ENCODE measurements at places on chromosomes 5 and 9.

DNA sequence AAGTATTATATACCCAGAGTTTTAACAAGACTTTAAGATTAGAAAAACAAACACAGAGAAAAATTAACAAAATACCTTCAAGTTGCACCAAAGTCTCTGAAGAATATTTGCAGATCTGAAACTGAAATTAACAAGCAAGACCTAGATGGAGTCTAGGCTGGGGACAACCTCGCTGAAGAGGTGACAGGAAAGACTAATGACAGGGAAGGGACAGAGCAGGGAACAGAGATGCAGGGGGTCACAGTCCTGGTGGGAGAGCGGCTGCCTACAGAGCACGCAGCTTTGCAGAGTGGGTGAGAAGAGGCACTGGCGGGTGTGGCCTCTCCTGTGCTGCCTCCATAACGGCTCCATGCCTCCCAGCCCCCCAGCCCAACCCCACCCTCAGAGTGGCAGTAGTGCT is 13.5 kb downstream of the RETREG1 start:
- no peak for DNase-seq

DNA sequence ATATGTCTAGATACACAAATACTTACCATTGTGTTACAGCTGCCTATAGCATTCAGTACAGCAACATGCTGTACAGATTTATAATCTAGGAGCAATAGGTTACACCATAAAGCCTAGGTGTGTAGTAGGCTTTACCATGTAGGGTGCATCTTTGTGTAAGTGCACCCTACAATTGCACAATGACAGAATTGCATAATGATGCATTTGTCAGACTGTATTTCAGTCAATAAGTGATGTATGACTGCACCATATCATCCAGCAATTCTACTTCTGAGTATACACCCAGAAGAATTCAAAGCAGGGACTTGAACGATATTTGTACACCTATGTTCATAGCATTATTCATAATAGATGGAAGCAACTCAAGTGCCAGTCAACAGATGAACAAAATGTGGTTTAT is 100.4 kb upstream of the SLC44A1 start:
- no peak for DNase-seq

GRCh38 chr9:80437091-80437640 is 865.4 kb downstream of the TLE4 start:
- DNase-seq, result no peak

GRCh38 chr5:58501778-58502417 is 10.7 kb downstream of the GAPT start:
- no peak for DNase-seq

DNA sequence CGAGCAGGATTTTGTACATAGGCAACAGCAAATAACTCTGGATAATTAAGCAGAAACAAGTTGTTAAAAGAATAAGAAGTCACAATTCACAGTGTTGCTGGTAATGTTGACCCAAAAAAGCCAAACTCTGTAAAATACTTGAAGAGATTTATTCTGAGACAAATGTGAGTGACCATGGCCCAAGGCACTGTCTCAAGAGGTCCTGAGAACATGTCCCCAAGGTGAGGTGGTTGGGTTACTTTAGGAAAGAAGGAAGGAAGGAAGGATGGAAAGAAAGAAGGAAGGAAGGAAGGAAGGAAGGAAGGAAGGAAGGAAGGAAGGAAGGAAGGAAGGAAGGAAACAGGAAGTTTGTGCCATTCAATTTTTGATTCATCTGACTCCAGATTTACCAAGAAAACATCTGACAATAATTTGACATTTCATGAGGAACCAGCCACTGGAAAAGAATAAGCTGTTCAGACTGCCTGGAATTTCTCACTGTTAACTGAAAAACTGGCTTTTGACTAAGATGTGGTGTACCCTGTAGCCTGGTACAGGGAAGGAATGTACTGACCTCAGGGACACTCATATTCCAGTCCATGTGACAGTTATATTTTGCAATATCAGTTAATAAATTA is 295.9 kb upstream of the TNC start:
- DNase-seq, result no peak

- no peak for DNase-seq
Observed at GRCh38 chr9:133440874-133441273, 18.7 kb downstream of the ADAMTS13 start.

GRCh38 chr9:129752900-129753729 is at the start of gene PTGES:
PTGES (minus strand) TSS chr9:129753042; CDS start chr9:129753012, 30 bp downstream.
- peak; percentile 69 for DNase-seq

DNA sequence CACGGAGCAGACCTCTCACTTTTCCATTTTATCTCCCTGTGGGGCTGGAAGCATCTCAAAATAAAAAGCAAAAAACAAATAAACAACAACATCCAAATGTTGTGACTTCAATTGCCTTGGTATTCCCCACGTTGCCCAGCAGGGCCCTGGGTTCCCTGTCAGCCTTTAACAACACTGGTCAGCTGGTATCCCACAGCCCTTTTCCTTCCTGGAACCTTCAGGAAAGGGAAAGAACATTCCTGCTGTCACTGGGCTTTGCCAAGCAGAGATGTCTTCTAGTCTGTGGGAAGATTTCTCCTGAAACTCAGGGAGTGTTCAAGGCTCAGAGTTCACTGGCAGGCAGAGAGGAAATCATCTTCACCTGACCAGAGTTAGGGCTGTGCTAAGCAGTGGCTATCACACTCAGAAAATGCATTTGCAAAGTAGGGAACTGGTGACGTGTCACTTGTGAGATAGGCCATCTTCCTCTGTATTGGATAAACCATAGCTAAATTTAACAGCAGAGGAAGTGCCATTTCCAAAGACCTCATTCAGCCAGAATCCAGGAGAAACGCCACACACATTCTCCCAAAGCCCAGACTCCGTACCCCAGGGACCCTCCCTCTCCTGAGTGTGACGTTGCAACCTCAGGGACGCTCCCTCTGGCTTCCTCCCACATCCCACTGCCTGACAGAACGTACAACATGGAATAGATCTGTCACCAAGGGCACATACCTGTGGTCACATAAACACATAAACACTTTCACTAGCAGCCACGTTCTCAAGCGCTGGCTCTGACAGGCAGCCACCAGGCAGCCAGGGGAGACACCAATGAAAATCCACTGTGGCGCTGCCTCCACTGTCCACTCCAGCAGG is 274.0 kb upstream of the DAPK1 start:
- DNase-seq, result no peak

DNA sequence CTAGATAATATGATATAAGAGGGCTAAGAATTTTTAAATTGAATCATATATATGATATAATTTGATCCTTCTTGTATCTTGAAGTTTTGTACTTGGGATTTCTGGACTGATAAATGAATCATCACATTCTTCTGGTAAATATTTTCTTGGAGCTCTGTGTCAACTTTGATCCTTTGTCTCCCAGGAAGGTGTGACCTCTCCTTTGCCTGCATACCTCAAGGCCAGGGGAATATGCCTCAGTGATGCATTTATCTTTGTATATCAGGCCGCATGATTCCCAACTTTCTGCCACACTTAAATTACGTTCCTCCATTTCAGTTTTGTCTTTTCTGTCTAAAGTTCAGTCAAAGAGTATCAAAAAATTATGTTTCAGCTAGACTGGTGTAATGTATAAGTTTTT is 101.2 kb downstream of the NLN start:
- no peak for DNase-seq

DNA sequence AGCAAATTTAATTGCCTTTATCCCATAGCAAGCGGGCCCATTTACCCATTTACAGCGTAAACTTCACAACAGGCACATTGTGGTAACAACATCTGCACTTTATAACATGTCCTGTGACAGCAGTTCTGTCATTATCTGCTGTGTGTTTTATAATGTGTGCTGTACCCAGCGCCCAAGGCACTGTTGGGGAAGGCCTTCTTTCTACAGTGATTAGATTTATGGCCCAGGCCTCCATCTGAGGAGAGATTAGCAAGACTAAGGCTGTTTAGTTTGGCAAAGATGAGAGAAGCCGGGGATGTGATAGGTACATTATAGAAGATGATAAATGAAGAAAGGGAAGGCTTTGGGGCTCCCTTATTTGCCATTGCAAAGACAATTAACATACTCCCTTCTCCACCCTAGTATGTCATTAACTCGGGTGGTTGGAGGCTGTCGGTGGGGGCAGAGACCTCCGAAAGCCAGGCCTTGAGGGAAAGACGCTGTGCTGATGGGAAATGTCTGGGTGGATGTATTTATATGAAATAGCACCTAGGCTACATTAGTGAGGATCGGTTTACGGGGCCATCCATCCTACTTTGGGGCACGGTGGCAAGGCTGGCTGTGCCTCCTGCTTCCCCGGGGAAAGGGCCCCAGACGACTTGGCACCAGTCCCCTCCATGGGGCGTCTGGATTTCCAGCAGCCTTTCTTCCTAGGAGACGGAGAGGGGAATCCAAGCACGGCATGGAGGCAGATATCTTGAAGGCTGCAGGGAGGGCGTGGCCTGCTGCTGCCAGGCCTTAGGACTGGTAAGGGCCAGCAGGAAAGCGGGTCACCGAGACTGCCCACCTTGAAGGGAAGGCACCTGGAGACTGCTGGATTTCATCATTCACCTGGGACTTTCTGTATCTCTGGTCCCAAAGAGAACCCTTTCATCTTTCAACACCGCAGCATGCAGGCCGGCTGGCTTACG is 64.3 kb upstream of the PTCH1 start:
- no peak for DNase-seq

DNA sequence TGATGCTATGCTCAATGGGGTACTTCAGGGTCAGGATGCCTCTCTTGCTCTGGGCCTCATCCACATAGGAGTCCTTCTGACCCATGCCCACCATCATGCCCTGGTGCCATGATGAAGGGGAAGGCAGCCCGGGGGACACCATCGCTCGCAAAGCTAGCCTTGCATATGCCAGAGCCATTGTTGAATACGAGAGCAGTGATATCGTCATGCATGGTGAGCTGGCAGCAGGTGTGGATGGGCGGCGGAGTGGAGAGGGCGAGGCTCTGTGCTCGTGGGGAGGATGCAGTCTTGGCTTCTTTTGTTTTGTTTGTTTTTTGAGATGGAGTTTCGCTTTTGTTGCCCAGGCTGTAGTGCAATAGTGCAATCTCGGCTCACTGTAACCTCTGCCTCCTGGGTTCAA is 17.2 kb upstream of the SPZ1 start:
- no peak for DNase-seq

DNA sequence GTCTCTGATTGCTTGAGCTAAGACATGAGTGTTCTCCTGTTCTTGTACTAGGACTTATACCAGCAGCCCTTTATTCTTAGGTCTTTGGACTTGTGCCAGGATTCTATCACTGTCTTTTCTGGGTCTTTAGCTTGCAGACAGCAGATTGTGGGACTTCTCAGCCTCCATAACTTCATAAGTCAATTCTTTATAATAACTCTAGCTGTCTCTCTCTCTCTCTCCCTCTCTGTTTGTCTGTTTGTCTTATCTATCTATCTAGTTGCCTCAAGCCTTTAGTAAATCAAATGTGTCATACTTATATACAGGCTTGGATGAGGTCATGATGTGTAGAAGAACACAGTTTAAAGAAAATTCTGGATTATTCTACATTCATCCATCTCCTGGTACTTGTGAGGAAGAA is 11.5 kb upstream of the ANKRD55 start:
- no peak for DNase-seq

DNA sequence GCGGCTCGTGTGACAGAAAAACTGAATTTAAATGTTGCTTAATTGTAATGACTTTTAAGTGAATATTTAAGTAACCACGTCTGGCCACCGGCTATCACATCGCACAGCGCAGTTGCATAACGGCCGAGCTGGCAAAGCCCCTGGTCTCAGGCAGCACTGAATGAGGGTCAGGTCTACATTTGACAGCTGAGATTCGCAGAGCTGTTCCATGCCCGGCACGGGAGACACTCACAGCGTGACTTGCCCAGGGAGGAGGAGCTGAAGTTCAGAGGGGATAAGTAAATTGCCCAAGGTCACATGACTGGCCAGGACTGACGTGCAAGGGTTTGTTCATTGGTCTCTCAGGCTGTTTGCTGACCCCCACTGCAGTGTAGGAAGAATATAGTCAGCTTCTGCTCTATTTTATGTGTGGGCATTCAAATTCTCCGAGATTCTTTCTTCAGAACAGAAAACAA is 17.4 kb upstream of the COL5A1 start:
- no peak for DNase-seq

DNA sequence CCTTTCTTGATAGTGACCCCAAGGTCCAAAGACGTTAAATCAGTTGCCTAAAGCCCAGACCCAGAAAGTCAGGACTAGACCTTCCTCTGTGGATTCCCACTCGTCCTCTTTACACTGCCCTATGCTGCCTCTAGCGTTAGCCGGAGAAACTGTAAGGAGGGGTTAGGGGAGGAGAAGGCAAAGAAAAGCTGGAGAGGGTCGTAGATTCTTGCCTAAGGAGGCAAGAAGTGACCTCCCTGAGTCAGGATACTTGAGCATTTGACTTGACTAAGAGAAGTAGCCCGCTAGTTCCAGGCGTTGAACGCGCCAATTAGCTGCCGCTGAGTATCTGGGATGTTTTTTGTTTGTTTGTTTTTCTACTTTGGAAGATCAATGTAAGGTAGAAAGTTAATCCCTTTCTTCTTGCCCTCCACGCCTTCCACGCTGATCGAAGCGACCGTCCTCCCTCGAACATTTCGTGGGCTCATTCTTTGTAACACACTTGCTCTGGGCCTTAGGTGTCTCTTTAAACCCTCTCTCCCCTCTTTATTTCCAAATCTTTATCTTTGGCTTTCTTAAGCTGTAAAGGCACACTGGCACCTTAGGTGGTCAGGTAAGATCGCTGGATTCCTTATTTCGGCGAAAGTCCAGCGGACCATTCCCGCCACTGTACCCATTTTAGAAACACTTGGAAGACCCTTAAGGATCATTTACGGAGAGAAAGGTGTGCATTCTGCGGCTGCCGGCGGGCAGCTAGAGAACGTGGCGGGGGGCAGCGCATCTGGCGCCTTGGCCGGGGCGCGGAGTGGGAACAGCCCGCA is 5.1 kb upstream of the RGMB start:
- DNase-seq, result peak; percentile 74

GRCh38 chr5:66888613-66889012 is 292.4 kb downstream of the MAST4 start:
- DNase-seq, result no peak

DNA sequence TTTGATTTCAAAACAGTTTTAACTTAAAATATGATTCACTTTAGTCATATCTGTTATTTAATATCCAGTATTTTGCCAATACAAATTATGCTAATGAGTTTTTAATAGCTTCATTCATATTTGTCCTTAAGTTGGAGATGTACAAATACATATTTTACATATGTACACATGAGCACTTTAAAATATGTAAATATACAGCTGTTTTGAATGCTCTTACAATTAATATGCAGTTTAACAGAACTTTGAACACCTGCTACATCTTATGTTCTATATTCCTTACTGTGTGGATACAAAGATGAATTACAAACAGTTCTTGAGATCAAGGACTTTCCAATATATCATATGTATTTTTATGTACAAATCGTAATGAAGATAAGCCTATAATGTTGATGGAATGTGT is 74.0 kb downstream of the CHSY3 start:
- no peak for DNase-seq

All from Calu3 (cell line).